CD4-positive, alpha-beta T cell treated with Interleukin-15 for 4 hours (primary cell): ENCODE measurements at places on chromosomes 13 and 19.

DNA sequence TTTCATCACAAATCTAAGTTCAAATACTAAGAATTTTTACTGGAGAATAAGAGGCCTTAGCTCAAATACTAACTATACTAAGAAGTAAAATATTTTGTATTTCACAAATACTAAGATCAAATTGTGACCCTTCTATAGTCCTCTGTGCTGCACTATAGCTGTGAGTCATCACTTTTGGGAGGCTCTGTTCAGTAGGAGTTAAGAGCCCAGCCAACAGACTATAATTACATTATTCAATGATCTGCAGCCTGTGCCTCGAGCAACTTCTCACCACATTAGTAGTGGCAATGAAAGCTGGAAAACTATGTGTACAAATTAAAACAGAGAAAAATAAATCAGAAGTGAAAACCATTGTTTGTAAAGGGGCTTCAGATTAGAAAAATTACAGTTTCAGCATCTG is 147.3 kb upstream of the GPC6 start:
- DNase-seq: no peak

GRCh38 chr19:5897189-5897969 is 6.2 kb downstream of the NDUFA11 start:
- no peak for DNase-seq

DNA sequence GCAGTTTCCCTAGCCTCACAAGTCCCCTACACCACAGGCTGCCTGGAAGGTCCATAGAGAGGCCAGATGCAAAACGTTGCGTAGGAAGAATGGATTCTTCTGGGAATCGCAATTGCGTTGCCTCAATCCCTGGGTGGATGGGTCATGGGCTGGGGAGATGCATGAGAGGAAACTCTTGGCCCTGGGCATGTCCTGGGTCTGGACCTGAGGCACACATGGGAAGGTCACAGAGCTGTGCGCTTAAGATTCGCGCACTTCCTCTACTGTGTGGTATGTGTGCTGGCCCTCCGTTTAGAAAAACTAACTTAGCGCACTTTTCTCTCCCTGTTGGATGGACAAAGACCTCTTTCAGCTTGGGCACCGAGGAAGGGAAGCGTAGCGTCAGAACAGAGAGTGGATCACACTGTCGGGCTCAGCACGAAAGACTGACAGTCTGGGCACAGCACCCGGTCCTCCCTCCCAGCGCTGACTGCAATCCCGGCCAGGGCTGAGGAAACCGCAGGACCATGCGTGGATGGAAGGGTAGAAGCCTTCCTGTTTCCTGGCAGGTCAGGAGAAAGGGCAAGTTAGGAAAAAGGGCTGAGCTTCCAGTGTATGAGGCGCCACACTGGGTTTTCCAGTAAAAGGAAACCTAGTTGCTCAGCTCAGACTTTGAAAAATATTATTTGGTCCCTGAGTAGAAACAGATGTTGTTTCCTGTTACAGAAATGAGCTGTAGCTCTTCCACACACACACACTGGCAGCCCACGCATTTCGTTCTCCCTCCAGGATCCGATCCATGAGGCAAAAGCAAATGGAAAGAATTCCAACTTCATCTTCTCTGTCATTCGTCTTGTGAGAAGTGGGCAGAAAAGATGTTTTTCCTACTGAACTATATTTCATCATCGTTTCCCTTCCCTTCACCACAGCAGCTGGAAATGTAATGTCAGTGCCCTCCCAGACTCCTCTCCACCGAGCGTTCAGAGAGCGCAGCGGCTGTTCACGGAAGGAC is 86.0 kb downstream of the ING1 start:
- DNase-seq: no peak

DNA sequence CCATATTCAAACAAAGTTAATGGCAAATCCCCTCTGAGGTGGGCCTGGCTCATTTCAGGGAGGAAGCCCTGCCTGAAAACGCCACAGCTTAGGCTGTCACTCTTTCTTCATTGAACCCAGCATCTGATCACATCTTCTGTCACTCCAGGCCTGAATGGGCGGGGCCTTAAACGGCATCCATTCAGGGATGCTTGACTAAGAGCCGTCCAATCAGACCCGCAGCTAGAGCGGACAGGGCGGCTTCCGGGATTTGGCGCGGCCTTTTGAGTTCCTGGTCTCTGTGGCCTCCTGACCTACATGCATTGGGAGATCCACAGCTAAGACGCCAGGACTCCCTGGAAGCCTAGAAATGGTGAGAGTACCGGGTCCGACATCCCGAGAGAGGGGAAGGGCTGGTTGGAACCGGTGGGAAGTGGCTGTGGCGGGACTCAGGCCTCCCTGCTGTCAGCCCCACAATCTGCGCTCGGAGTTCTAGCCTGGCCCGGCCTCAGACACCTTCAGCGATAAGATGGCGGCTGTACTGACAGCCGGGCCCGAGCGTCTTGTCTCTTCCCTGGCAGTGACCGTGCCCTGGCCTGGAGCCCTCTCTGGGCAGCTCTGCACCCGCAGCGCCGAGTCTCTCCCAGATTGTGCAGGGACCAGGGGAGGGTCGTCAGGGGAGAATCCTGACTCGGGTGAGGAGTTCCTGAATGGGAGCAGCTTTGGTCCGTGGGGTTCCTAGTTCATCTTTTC is at the start of gene ZNF723:
Gene ZNF723, plus strand, starts transcription at position 261 of the 732 bp plus-strand sequence. Its CDS starts 89 bp downstream, at position 350.
- DNase-seq: no peak

- DNase-seq: no peak
These were observed 30.1 kb downstream of the OPA3 start for GRCh38 chr19:45554481-45554880.

GRCh38 chr13:60689076-60689475 is 292.1 kb downstream of the TDRD3 start:
- no peak for DNase-seq

DNA sequence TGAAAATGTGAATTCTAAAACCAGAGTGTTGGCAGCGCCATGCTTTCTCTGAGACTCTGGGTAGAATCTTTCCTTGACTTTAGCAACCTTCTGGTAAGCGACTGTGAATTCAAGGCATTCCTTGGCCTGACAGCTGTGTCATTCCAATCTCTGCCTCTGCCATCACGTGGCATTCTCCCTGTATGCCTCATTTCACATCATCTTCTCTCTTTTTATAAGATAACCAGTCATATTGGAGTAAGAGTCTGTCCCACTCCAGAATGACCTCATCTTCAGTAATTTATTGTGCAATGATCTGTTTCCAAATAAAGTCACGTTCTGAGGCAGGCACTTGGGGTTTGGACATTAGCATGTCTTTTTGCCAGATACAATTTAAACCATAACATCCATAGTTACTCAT is 103.4 kb upstream of the POSTN start:
- no peak for DNase-seq

- no peak for DNase-seq
These were observed 531.7 kb downstream of the MYO16 start for GRCh38 chr13:109160887-109161669.

- DNase-seq: peak; percentile 62
These were observed 33.0 kb upstream of the ADGRE5 start for GRCh38 chr19:14347999-14348889.

GRCh38 chr13:61294467-61295191 is 121.0 kb downstream of the PCDH20 start:
- DNase-seq: no peak

- no peak for DNase-seq
These were observed 90.9 kb downstream of the NALCN start for GRCh38 chr13:101325423-101325822.

DNA sequence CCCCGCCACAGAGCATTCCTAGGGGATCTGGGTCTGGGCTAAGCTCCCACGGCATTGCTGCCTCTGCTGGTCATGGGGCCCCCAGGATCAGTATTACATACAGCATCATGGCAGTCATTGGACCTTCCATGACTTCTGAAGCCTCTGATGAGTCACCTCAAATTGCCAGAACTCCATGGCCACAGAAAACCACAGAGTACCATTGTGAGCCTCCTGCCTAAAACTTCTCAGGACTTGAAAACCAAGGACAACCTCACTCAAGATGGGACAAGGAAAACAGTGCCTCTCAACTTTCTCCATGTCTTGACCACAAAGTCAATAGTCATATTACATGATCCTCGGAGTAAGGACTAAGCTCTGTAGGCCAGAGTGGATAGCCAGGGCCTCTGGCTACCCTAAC is 306.0 kb downstream of the GPC5 start:
- no peak for DNase-seq

- no peak for DNase-seq
These were observed 99.6 kb downstream of the ING1 start for GRCh38 chr13:110812869-110813645.

- no peak for DNase-seq
These were observed 2.1 kb downstream of the MTIF3 start for GRCh38 chr13:27448308-27448707.

- DNase-seq: no peak
These were observed 386.8 kb upstream of the DACH1 start for GRCh38 chr13:72253754-72254153.

GRCh38 chr19:48635263-48635965 is 1.8 kb downstream of the DBP start:
- DNase-seq: peak; percentile 60

DNA sequence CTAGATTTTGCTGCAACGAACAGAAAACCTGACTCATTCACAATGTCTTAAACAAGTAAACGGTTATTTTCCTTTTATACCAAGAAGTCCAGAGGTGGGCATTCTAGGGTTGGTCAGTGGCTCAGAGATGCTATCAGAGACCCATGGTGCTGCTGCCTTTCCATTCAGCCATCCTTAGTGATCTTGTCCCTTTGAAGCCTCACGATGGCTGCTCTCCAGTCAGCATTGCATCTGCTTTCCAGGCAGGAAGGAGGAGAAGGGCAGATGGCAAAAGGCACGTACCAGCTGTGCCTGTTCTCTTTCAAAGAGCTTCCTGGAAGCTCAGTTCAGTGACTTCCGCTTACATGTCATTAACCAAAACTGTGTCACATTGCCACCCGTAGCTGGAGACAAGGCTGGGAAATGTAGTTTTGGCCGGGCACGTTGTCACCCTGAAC is 30.1 kb downstream of the WDFY2 start:
- DNase-seq: peak; percentile 63

- no peak for DNase-seq
These were observed 10.4 kb downstream of the MAP2K2 start for GRCh38 chr19:4113398-4114088.

GRCh38 chr13:90532861-90533492 is 814.5 kb upstream of the MIR17HG start:
- DNase-seq: no peak

DNA sequence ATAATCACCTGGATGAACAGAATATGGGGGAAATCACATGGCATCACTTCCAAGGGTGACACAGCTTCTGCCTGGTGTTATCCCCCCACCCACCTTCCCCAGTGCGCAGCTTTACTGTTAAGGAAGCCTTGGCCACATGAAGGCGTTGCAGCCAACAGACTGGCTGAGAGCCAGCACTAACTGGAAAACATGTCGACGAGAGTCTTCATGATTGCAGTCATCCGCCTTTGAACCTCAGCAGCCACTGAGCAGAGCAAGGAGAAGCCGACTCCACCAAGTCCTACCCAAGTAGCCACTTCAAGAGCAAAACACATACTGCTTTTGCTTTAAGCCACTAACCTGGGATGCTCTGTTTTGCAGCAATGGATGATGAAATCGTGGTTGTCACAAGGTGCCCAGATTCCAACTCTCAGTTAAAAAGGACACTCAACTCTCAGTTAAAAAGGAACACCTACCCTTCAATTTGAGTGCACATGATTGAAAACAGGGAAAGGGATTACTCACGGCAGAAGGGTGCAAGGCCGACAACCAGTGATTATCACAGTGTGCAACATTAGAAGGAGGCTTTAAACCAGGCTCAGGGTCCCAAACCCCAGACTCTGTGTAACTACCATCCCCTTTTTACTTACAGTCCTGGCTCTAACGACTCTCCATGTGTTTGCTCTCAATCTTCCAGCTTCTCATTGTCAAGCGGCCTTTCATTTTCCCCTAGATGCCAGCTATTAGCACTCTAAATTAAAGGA is 149.1 kb downstream of the KLF12 start:
- DNase-seq: peak; percentile 76

GRCh38 chr13:50417597-50417996 is 402.4 kb downstream of the KCNRG start:
- DNase-seq: no peak

- DNase-seq: no peak
These were observed 1.5 kb downstream of the ZIC5 start for GRCh38 chr13:99969919-99970650.

DNA sequence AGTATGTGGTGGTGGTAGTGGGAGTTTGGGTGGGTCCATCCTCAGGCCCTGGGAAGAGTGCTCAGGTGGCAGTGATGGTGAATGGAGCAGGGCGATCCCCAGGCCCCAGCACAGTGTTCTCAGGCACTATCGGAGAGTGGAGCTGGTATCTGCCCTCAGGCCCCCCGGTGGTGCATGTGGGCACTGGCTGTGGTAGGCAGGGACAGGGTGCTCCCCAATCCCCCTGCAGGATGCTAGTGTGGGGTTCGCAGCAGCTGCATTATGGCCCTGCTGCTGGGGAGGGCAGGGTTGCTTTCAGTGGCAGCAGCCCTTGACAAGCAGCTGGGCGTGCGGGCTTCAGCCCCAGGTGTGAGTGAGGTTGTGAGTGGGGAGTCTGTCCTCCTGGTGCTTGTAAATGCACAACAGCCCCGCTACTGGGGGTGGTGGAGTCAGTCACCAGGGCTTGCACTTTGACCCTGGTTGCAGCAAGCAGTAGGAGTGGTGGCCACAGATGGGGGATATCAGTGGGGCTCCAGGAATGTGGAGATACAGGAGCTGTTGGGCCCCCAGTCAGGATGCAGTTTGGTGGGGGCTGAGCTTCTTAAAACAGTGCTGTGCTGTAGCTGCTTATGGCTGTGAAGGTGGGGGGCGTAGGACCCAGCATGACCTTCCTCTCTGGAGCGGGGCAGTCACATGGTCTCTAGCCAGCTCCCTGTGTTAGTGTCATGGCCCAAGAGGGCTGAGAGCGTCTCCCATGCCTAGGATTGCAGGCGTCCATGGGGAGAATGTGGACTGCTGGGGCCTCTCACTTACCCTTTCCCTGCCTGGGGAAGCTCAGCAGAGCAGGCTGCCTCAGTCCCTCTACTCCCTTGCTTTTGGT is 38.7 kb upstream of the ARHGEF7 start:
- DNase-seq: no peak

DNA sequence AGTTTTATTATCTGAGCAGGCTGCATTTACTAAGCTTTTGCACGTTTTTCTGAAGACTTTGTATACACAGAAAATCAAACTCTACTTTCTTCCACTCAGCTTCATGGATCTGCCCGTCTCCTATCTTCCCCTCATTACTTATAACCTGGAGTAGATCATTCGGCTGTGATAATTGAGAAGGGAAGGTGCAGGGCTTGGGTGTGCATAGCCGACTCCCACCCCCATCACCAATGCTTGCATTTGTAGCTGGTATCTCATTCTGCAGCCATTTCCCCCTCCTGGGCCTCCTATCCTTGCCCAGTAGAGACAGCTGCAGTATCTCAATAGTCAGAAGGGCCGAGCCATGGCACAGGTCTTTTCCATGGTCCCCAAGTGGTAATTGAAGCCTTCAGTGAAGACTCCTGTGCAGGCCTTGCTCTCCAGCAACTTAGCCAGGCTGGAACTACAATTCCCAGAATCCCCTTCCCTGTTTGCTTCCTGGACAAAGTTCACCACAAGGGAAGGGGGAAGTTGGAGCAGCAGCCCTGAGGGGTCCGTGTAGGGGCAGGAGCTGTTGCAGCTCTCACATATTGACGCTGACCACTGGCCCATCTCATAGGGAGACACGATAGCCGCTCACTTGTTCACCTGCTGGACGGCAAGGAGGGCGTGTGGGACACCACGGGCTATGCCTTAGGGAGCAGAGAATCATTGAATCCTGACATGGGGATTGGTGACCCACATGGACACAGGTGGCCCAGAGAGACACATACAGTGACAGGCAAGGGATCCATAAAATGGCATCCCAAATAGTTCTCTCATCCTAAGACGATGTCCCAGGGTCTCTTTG is 2.1 kb upstream of the SIGLEC8 start:
- no peak for DNase-seq
